Stimulated activated naive CD8-positive, alpha-beta T cell treated with anti-CD3 and anti-CD28 coated beads, Interleukin-15, amount 100 ng/mL, for 72 hours (primary cell): ENCODE measurements at places on chromosomes 16 and 17.

GRCh38 chr16:82700541-82701235, 73.9 kb downstream of the CDH13 start:
- no peak for DNase-seq

GRCh38 chr17:75404223-75404730, 1.2 kb downstream of the GRB2 start:
- DNase-seq: peak; percentile 56

DNA sequence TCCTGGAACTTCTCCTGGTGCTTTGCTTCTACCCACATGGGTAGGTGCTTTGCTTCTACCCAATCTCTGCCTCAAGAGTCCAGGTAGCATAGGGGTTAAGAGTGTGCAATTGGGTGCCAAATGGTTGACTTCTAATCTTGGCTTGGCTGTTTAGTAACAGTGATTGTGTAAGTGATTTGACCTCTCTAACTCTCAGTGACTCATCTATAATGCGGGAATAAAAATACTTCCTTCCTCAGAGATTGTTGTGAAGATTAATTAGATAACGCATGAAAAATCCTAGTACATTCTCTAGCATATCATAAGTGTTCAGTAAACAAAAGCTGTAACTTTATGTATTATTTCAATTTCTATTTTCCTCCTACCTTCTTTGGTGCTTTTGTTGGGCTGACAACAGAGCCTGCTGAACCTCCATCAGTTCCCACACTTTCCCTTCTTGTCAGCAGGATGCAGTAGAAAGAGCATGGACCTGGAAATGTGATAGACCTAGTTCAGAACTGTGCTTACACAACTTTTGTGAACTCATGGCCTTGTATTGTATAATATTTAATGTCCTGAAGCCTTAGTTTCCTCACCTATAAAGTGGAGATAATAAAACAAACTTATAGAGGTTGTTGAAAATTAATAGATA, 72.9 kb upstream of the SMIM36 start:
- no peak for DNase-seq

DNA sequence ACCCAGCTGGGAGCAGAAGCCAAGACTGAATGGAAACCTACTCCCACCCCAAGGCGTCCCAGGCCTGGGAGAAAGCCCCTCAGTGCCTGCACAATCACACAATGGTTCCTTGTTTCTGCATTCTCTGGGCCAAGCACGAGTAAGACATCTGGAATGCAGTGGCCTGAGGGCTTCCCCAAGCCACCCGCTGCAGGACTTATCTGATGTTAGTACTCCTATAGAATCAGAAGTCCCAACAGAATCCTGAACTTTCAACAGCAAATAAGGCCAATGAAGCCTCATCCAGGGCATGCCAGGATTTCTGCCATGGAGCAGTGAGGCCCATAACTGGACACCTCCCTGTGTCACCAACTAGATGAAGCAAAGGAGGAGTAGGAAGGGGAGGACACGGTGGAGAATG, 28.6 kb downstream of the MYO18A start:
- no peak for DNase-seq
